ENCODE measurements at places on chromosomes 4 and X.

DNA sequence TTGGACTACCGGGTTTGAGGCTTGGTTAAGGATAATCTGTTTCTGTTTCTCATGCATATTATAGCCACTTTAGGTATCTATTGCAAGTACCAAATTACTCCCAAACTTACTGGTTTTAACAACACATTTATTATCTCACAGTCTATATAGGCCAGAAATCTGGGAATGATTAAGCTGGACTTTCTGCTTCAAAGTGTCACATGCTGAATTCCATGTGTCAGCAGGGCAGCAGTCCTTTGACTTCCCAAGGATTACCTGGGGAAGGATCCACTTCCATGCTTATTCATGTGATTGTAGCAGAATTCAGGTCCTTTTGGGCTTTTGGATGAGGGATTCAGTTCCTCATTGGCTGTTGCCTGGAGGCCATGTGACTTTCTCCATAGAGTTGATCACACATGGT lies 349.0 kb upstream of the TRAM1L1 start:
- DNase-seq, result no peak

DNA sequence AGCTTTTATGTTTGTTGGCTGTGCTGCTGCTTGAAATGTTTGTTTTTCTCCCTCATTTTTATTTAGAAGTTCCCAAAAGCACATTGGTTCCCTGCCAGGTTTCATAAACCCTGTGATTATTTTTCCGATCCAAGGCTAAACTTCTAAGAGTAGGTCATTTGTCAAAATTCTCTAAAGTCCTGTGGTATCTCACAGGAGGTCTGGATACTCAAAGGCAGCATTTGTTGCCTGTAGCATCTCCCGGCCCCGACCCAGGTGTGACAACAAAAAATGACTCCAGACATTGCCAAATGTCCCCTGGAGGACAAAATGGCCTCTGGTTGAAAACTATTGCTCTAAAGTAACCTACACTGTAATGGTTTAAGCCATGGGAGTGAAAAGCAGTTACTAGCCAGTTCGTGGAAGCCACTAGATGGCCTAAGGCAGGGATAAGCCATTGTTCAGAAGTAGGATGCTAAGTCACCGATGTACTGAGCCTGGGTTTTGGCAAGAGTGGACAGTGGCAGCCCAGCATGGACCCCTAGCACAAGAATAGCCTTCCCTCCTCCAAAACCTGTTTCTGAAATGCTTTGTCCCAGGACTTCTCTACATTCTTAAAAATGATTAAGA lies 256.1 kb downstream of the THOC2 start:
- DNase-seq, result no peak

DNA sequence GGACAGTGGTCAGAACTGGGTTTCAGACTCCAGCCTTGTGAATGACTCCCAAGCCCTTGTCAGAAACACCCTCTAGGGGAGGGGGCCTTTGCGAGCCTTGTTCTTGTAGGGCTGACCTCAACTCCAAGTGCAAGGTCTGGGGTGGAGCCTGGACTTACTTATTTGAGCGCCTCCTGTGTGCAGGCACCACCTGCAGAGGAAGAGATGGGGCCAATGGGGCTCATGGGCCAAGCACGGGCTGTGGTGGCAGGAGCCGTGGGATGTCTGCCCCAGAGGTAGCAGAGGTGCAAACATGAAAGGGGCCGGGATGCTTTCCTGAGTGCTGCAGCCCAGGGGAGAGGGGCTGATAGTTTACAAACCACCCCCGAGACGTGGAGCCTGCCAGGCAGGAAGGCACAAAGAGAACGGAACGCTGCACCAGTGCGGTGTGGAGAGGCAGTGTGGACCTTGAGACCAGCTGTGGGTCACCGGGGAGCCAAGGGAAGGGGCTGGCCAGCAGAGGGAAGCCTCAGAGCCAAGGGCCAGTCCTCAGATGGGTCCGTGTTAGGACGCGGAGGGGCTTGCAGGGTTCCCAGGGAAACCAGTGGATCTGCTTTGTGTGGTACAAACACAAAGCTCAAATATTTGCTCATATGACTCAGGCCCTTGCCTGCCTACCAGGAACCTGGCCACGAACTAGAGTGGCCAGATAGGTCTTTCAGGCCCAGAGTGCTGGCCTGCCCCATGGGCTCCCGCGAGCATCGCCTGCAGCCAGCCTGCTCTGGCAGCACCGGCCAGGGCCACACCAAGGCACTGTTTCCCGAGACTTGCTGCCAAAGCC lies 8.7 kb upstream of the TADA2B start:
- DNase-seq, result no peak

- no peak for DNase-seq
These were observed 82.4 kb upstream of the BEND4 start for GRCh38 chr4:42234817-42235216.
